ENCODE measurements at places on chromosomes 4 and X.

DNA sequence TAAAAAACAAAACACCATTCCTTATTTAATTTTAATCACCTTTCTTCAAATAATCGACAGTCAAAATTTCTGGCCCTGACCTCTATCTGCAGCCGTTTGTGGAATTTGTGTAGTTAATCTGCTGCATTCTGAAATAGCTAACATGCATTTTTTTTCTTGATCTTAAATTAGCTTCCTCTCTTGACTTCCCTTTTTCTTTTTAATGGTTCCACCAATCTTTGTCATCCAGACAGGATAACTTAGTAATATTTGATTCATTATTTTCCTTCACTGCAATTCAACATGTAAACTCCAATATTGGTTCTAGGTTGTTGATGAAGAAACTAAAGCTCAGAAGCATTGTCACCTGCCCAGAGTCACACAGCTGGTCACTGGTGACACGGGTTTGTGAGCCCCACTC is 77.3 kb downstream of the ARHGAP10 start:
- no peak for DNase-seq

- DNase-seq = no peak
These were observed 91.4 kb downstream of the STK32B start for GRCh38 chr4:5142726-5143125.

DNA sequence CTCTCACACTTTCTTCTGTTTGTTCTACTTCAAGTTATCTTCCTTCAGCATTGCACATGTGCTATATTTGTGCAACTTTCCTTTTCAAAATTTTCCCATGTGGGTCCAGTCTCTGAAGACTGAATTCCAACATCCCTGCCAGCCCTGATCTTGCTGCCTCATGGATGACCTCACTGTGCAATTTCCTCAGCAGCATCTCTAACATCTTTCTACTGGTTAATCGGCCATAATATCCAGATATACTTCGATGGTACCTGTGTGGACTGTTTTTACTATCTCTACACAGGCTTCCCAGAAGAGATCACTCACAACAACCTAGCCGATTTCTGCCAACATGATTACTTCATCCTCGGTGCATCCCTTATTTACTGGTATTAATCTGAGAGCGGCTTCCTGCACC is 41.5 kb downstream of the GPM6A start:
- no peak for DNase-seq

DNA sequence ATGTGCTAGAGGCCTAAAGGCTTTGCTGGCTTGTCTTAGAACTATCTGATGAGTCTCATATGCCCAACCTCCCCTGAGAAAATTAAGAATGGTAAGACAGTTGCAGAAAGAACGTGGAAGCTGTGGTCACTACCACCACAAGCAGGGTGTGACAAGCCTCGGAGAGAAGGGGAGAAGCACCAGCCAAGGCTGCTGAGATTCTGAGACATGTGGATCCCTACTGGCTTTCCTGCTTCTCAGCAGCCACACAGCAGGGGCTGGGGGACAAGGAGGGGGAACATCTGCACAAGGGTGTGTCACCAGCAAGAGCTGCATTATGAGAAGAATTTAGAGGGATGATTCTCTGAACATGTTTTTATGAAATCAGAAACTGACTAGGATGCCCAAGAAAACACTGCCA is 19.4 kb downstream of the TAPT1 start:
- no peak for DNase-seq

GRCh38 chrX:133771086-133771646 is 214.2 kb downstream of the GPC3 start:
- no peak for DNase-seq

- no peak for DNase-seq
These were observed 125.9 kb downstream of the NSUN7 start for GRCh38 chr4:40875507-40876150.

- DNase-seq = no peak
These were observed 166.6 kb downstream of the LHFPL1 start for GRCh38 chrX:112513154-112513553.

GRCh38 chr4:156538210-156538609 is 433.4 kb downstream of the PDGFC start:
- DNase-seq = no peak

- no peak for DNase-seq
These were observed 30.9 kb downstream of the RNF212 start for GRCh38 chr4:1082215-1083182.

- no peak for DNase-seq
These were observed 126.5 kb downstream of the KIT start for GRCh38 chr4:54784161-54784671.

DNA sequence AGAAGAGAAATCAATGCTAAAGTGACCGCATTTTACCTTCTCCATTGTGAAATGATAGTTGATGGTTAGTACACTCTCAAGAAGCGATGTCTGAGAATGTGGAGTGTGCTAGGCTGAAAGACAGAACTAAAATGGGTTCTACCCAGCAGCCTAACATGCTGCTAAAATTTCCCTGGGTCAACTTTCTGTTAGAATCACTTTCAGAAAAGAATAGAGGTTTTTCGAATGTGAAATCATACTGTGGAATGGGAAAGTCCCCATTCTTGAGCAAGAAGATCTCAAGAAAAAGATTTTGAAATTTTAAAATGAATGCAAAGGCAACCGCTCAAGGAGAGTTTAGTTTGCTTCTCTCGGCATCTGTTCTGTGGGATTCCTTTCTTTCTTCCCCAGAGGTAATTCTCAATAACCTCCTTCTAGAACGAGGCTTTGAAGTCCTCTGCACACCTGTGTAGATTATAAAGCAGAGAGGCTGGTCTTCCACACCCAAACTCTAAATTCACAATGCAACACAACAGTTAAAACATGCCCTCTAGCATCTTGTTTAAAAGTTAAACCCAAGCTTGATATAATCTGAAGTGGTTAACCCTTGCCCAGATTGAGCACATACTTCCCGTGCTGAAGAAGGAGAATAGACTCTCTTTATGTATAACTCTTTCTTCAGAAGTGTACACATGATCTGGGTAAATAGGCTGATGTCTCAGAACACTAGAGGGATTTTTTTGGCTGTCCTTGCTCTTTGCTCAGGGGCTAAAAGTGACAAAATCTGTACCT is 208.7 kb upstream of the KLF3 start:
- no peak for DNase-seq

DNA sequence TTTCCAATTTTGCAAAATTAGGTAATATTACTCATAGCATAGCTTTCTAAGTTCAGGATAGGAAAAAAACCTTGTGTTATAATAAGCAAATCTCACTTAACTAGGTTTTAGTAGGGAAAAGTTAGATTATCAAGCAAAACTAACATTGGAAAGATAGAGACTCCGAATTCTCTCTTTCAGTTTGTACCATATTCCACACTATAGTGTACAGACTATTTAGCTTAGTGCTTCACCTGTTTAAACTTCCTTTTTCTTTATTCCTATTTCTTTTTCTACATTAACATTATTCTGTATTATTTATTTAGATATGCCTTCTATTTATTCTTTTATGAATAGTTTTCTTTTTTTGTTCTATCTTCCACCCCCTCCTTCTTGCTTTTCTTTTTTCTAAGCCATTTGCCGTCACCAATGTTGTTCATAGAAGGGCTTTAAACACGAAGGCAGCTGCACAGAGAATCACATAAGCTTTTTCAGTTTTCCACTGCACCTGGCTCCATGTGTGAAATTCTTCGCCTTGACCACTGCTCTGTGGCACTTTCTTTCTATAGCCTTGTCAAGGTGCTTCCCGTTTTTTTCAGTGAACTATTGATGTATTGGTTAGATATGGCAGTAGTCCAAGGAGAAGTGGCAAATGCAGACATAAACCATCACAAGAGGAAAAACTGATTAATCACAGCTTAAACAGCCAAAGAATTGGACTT is 8.5 kb downstream of the PCDH10 start:
- DNase-seq = no peak

DNA sequence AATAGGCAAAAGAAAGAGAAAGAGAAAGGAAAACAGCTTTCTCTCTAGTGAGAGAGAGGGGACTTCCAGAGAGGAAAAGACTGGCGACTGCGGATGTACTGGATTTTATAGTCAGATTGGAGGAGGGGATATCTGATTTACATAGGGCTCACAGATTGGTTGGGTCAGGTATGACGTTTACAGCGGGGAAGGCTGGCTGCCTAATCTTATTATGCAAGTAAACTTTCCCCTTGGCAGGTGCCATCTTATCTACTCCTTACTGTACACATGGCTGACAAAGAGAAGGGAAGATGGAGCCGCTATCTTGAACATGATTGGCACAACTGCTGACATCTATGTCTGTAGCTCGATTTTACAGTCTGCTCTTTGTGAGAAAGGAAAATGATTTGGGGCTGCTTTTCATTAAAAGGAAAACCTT is 25.4 kb downstream of the RBPJ start:
- no peak for DNase-seq

- no peak for DNase-seq
These were observed 19.8 kb upstream of the XKRX start for GRCh38 chrX:100948557-100948956.

DNA sequence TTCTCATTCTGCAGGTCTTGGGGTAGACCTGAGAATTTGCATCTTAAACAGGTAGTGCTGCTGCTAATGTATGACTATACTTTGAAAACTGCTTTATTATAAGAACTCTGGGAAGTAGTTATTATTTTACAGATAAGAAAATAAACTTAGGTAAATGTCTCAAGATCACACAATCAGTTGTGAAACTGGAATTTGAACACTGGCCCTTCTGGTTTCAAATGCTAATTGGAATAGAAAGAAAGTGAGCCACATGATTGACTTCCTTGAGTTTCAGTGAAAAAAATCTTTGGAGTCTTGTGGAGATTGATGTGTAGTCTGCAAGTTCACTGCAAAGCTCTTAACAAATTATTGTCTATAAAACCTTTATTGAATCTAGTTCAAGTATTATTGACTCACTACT is 44.5 kb downstream of the FTHL17 start:
- DNase-seq = no peak

DNA sequence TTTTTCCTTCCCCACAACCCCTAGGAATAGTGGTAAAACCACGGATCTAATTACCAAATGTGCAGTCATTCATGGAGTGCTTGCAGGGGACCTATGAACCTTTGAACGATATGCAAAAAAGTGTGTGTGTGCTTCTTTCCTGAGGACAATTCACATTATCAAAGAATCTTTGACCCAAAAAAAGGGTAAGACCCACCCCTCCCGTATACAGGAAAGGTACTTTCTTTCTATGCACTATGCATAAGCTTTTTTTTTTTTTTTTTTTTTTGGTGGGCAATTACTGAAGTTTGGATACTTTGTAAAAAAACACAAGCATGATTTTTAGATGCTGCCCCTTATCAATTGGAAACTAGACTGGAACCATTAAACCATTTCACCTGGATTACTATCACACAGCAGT is 31.4 kb downstream of the SPRY1 start:
- no peak for DNase-seq

DNA sequence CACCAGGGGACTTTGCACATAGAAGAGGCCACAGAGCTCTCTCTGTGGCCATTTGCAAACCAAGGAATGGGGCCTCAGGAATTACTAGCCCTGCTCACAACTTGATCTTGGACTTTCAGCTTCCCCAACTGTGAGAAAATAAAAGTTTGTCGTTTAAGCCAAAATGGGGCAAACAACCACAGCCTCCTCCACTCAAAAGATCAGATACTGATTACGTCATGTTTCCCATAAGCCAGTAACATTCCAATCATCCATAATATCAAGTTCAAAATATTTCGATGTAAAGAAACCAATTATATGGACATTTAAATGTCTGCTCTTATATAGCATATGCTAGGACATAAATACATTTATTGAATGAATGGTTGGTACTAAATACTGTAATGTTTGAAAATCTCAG is 307.5 kb upstream of the HAND2 start:
- DNase-seq = no peak

DNA sequence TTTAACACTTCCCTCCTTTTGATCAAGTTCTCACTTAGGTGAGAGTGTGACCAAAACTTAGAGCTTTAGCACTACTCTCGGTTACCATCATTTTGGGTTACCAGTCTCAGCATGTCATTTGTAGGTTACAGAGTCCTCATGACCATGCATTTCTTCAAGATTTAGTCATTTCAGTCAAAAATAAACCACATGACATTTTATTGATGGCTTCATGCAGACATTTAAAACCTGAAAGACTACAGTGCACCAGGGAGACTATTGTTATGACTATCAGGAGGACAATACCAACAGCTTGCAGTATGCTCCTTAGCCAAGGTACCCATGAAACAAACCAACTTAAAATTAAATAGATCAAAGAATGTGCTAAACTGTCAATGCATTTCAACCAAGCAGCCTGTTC is 498.1 kb upstream of the FSTL5 start:
- no peak for DNase-seq

DNA sequence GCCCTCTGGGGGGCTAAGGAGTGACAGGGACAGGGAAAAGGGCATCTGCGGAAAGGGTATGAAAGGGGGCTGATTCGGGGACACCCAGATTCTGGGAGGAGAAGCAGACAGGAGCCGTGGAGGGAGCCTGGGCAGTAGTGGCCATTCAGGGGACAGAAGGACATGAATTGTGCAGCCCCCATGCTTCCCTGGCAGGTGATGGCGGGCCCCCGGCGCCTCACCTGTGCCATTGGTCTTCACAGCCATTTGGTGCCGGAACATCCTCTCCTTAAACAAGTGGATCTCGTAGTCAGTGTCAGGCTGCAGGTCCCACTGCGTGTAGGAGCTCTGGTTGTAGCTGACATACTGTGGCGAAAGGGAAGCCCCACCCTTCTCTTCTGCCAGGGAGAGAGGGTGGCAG is 21.9 kb downstream of the L1CAM start:
- DNase-seq = peak; percentile 7
